ENCODE measurements at places on chromosomes 6 and 20.

DNA sequence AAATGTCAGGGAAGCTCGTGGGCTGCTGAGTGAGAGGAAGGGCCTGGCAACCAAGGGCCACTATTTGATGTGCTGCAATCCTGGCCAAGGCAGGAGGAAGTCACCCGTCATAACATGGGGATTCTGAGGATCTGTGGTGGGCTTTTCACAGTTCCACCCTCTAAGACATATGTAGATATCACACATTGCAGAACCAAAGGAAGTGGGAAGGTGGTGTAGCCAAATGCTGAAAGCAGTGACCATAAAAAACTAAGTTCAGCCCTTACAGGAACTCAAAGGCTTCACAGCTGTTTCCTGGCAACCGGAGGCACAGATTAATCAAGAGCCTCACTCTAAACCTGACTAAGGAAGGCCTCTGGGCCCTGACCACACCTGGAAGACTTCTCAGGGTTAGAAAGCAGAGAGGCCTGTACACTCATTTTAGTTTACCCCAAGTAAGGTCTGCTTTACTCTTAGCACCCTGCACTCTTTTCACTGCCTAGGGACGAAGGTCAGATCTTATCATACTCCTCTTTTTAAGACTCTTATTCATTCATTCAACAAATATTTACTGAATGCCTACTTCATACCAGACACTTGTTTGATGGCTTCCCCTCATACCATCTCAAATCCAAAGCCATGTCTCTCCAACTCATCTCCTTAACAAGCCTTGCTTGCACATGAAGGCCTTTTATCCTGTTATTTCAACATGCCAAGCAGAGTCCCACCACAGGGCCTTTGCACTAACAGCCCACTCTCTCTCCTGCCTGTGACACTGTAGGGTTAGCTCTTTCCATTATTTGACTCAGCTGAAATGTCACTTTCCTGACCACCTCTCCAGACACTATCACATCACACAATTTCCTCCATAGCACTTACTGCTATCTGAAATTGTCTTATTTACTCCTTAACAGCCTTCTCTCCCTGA lies 2.6 kb downstream of the UBE2V1 start:
- no peak for DNase-seq

GRCh38 chr20:40497899-40498691 lies 190.9 kb downstream of the MAFB start:
- no peak for DNase-seq

DNA sequence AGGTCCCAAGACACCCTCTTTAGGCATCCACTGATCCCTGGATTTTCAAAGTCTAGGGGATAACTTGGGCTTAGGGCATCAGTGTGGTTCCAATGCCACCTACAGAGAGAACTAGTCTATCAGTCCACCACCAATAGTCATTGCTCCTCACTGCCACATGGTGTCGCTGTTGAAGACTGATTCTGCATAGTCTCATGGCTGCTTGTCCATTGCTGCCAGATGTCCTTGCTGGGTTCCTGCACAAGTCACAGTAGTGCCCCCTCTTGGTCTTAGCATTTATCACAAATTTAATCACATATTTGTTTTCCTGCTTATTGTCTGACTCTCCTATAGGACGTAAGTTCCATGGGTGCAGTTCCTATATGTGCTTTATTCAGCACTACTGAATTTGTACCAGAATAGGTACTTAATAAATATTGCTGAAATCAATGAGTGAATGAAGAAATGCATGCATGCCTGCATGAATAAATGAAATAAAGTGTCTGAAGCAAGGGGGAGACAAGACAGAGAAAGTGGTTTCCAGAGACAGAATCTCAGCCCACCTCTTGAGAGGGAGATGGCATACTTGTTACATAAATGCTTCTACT lies 45.9 kb upstream of the RALY start:
- DNase-seq, result no peak

GRCh38 chr6:152026291-152026690 lies 218.8 kb downstream of the ESR1 start:
- DNase-seq, result no peak

- no peak for DNase-seq
These were observed 123.7 kb downstream of the AKAP7 start for GRCh38 chr6:131258816-131259476.

DNA sequence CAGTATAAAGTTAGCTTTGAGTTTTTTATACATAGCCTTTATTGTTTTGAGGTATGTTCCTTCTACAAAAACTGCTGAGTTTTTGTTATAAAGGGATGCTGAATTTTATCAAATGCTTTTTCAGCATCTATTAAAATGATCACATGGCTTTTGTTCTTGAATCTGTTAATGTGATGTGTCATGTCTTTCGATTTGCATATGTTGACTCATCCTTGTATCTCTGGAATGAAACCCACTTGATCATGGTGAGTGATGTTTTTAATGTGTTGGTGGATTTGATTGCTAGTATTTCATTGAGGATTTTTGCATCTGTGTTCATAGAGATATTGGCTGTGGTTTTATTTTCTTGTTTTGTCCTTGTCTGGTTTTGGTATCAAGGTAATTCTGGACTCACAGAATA lies 24.7 kb upstream of the BLCAP start:
- DNase-seq, result no peak

GRCh38 chr6:18211338-18211737 lies 53.0 kb downstream of the DEK start:
- DNase-seq, result no peak

DNA sequence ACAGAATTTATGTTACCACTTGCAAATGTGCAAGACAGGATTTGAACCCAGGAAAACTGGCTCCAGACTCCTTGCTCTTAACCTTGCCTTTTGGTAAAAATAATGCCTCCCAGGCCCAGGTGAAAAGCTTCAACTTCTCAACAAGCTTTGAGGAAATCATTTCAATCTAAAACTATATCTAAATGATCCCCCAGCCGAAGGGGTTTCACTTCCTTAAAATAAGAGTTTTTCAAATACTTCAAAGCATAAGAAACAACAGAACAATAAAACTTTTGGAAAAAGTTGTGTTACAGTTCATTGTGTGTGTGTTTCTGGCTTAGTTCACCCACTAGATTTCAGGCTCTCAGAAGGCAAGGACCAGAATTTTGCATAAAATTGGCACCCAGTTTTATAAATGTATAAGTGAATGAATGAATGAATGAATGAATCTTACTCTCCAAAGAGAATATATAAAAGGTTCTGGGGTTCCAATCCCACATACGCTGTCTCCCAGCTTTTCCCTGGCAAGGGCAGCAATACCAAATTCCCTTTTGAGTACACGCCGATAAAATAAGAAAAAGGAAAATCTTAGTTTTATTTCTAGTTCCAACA lies 5.4 kb downstream of the OR2H2 start:
- DNase-seq, result no peak

DNA sequence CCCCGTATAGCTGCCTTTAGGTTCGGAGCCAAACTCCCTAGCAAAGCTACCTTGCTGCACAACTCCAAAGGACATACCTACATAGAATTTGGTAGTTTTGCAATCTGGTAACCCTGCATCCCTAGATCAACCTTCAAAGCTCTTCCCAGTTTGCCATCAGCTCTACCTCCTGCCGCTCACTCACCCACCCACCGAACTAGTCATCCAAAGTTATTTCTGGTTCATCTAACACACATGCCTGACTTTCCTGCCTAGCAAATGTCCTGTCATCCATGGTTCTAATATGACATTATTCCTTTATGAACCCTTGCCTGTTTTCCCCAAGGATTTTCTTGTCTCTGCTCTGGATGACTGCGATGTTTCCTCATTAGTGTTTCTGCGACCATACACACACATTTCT lies 21.6 kb downstream of the SPAG4 start:
- DNase-seq, result no peak

GRCh38 chr20:34124469-34125249 lies 12.6 kb upstream of the EIF2S2 start:
- no peak for DNase-seq

- no peak for DNase-seq
These were observed 1.5 kb downstream of the ABCC10 start for GRCh38 chr6:43428874-43429273.

GRCh38 chr6:155530219-155530834 lies 74.7 kb upstream of the NOX3 start:
- peak; percentile 4 for DNase-seq

GRCh38 chr6:93496548-93496947 lies 77.2 kb upstream of the EPHA7 start:
- no peak for DNase-seq

DNA sequence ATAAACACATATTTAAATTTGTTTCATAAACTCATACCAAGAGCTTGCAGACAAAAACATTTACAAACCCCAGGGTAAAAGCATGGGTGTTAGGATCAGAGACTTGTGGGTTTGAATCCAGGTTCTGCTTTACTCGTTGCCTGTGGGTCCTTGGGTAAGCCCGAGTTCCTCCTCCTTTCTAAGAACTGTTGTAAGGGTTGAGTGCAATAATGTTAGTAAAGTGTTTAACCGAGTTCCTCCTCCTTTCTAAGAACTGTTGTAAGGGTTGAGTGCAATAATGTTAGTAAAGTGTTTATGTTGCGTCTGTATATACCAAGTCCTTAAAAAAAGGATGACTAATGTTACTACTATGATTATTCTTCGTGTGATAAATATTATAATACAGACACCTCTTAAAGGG lies 18.7 kb downstream of the CCDC170 start:
- DNase-seq, result no peak

- DNase-seq, result no peak
These were observed 12.2 kb upstream of the CDKN1A start for GRCh38 chr6:36666287-36666686.

- DNase-seq, result no peak
These were observed 124.8 kb downstream of the AHI1 start for GRCh38 chr6:135372758-135373157.

DNA sequence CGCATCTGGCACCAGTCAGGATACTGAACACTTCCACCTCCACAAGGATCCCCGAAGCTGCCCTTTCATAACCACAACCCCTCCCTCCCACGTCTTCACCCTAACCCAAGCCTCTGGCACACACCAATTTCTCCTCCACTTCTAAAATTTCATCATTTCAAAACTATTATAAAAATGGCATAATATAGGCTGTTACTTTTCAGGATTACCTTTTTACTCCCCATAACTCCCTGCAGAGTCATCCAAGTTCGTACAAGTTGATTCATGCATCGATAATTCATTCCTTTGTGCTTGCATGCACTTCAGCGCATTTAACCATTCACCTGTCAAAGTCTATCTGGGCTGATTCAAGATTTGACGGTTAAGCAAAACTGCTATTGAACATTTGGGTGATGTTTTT lies 30.6 kb upstream of the LY86 start:
- DNase-seq, result no peak

DNA sequence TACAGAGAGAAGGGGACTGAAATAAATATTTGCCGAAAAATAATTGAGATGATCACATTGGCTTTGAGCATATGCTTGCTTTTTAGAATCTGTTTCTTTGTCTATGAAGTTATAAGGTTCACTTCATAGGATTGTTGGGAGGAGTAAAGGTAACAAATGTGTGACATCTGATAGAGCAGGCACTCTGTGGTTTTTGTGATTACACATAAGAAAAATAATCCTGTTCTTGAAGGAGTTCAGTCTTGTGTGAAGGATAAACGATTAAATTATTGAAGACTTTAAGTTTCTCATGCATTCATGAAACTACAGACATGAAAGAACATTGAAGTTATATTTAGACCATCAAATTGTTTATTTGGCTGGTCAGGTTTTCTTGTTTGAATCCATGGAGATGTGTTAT lies 45.0 kb downstream of the QKI start:
- no peak for DNase-seq

DNA sequence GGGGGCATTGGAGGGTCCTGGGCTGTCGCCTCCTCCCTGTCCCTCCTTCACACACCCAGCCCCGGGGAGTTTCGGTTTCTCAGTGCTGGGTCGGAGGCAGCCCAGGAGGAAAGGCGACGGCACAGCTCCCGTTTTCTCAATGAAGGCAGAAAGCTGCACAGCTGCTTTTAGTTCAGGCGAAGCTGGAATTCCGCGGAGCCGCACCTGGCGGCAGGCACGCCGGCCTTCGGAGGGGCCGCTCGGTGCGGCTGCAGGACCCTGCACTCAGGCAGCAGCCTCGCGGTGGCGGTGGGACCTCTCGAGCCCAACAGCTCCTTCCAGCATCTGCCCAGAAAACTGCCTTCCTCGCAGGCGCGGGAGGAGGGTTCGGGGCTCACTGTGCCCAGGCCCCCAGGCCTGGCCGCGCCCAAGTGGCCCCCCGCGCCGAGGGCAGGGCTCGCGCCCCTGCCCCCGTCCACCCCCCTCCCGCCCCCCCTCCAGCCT lies 4.6 kb downstream of the FOXQ1 start:
- no peak for DNase-seq

DNA sequence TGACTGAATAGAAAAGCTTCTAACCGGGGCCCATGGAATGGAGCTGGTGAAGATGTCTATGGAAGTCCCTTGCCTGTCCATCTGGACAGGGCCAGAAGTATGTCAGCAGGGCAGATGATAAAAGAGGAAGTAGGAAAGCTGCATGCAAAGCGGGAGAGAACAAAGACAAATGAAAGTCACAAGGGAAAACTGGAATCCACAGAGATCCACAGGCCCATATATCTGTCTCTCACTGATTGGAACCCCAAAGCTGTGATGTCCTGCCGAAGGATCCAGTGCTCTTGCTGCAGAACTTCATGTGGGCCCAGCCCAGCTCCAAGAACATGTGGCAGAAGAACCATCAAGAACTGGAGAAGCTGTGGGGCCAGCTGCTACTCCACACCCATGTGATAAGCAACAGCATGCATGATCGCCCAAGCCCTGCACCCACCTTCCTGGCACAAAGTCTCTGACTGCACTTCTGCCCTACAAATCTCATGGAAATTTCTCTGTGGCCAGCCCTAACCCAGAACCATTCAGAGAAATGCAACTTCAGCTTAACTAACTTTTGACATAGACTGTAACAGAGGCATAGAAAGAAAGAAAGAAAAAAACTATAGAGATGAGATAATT lies 716.0 kb downstream of the KIF16B start:
- no peak for DNase-seq

DNA sequence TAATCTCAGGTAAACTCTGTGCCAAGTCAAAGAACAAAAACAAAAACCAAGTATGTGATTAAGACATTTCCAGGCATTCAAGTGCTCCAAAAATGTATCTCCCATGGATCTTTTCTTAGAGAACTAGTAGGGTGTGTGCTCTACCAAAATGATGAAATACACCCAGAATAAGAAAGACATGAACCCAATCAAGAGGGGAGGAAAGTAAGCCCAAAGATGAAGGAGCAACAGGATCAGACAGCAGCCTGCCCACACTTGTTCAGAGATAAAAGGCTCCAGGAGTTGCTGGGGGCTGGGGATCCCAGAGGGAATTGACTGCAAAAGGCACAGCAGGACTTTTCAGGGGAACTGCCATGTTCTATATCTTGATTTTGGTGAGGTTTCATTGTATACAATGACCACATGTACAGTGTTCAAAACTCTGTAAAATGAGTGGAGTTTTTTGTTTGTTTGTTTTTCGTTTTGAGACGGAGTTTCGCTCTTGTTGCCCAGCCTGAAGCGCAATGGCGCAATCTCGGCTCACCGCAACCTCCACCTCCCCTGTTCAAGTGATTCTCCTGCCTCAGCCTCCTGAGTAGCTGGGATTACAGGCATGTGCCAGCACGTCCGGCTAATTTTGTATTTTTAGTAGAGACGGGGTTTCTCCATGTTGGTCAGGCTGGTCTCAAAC lies 24.4 kb downstream of the GCM1 start:
- DNase-seq, result no peak
